ENCODE measurements at places on chromosomes 6 and 20.

DNA sequence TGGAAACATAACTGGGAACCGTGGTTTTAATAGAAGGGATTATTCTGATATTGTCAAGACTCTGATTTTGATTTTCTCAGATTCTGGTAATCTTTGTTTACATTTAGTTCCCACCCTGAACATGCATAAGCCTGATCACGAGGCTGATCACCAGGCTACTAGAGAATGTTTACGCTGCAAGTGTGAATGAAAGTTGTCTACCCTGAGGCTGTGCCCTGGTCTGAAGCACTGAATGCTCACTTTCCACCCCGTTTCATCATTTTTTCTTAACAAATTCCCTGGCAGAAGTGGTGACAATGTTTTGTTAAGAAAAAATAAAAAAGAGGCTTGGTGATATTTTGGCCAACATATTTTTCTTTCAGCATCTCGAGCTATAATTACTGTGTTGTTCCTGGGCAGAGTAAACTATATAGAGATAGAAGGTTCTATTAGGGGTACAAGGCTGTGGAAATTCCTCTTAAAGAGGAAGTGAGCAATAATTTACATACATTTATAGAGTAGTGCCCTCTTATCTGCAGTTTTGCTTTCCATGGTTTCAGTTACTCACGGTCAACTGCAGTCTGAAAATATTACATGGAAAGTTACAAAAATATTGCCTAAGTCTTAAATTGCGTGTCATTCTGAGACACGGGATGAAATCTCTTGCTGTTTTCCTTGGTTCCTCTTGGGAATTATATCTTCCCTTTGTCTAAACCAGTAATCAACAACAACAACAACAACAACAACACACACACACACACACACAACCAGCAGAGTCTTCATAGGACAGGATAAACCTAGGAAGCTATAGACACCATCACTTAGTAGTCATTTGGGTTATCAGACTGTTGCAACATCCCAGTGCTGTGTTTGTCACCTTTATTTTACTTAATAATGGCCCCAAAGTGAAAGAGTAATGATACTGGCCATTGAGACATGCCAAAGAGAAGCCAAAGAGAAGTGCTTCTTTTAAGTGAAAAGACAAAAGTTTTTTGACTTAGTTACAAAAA lies 566.6 kb upstream of the CITED2 start:
- peak; percentile 54 for DNase-seq

DNA sequence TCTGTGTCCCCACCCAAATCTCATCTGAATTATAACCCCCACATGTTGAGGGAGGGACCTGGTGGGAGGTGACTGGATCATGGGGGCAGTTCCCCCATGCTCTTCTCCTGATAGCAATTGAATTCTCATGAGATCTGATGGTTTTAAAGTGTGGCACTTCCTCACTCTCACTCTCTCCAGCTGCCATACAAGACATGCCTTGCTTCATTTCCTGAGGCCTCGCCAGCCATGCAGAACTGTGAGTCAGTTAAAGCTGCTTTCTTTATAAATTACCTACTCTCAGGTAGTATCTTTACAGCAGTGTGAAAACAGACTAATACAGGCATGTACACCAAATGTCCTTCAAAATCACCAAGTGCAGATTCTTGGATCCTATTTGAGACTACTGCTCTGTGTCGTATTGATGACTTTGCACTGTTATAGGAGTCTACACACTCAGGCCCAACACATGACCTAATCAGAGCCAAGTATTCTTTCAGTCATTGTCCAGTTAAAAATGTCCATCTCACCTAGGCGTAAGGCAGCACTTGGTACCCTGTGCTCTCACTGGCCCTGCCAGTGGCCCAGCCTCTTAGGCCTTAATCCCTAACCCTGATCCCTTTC lies 52.8 kb upstream of the UST start:
- DNase-seq = no peak

- DNase-seq = no peak
These were observed 279.6 kb downstream of the QKI start for GRCh38 chr6:163694072-163694471.

GRCh38 chr20:31699801-31700728 lies 22.6 kb downstream of the BCL2L1 start:
- no peak for DNase-seq

DNA sequence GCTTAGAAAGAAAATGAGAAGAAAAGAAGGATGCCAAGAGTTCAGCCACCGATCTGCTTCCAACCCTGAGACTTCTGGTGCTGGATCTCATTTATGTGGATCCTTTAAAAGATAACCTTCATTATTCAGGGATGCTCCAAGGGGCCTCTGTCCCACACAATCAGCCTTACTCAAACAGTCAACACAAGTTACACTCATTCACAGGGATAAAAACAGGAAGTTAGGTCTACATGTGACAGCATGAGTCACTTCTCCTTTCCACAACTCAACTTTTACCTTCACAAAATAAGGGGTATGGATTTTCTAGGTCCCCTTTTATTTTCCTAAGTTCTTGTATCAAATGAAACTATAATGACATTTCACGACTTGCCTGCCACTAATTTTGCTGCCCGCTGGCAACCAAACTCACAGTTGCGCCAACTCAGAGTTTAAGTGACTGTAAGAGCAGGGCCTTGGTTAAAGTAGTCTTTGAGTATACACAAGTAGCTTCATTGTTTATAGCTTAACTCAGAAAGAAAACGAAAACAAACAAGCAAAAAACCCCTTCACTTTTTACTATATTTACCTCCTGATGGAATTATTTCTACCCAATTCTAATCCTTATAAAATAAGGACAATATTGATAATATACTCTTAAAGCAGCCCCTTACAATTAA lies 278.8 kb upstream of the RUNX2 start:
- peak; percentile 28 for DNase-seq

DNA sequence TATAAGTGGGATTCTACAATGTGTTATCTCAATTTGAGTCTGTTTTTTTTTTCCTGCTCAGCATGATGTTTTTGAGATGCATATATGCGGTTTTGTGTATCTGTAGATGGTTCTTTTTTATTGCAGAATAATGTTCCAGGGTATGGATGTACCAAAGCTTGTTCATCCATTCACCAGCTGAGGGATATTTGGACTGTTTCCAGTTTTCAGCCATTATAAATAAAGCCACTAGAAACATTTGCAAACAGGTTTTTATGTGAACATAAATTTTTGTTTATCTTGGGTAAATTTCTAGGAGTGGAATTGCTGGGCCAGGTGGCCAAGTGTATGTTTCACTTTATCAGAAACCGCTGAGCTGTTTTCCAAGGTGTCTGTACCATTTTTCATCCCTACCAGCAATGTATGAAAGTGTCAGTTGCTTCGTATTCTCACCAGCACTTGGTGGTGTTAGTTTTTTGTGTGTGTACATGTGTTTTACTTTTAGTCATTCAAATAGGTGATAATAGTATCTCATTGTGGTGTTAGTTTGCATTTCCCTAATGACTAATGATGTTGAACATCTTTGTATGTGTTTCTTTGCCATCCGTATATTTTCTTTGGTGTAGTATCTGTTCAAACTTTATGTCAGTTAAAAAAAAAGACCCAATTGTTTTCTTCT lies 124.2 kb downstream of the CEBPB start:
- DNase-seq = no peak

GRCh38 chr20:46488451-46488850 lies 24.9 kb downstream of the ZNF334 start:
- DNase-seq = no peak

- no peak for DNase-seq
These were observed 55.4 kb downstream of the SYNJ2 start for GRCh38 chr6:158037021-158037420.

DNA sequence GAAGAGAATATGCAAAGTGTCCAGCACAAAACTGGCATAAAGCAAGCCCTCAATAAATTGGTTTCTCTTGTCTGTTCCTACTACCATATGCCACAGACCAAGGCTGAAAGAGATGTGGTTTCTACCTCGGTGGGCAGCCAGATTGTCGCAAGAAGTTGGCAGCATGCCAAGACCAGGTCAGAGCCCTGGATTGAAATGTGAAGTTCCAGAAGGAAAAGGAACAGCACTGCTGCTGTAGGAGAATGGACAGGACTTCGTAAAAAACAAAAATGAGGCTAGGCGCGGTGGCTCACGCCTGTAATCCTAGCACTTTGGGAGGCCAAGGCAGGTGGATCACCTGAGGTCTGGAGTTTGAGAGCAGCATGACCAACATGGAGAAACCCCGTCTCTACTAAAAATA lies 22.1 kb downstream of the MRPL14 start:
- no peak for DNase-seq

- no peak for DNase-seq
These were observed 3.3 kb downstream of the SPEF1 start for GRCh38 chr20:3777716-3778629.

DNA sequence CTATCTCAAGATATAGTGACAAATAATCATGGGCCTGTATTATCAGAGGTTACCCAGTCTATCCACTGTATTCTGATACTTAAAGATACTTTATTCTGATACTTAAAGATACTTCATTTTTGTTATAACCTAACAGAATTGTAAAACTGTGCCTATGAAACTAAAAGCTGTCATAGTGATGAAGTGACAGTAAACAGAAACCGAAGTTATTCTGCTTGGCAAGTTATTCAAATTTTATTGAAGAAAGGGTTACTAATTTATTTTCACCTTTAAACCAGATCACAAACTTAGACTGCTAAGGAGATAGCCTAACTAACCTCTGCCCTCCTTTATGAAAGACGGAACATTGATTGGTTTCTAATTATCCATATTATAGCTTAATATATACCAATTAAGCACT lies 604.6 kb upstream of the IMPG1 start:
- no peak for DNase-seq

DNA sequence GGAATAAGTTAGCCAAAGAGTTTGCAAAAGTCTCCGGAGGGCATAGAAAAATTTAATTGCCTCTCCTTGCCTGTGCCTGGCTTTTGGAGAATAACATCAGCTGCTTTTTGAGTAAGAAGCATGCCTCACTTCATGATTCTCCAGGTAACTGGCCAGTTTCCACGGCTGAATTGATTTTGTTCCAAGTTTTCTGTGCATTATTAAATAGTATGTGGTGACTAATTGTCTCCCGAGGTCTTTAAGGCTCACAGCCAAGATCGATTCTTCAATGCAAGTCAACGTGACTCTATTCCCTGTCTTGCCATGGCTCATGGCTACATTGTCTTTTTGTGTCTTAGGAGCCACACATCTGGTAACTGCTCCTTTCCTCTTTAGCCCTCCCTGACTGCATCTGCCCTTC lies 54.2 kb downstream of the CNR1 start:
- no peak for DNase-seq

DNA sequence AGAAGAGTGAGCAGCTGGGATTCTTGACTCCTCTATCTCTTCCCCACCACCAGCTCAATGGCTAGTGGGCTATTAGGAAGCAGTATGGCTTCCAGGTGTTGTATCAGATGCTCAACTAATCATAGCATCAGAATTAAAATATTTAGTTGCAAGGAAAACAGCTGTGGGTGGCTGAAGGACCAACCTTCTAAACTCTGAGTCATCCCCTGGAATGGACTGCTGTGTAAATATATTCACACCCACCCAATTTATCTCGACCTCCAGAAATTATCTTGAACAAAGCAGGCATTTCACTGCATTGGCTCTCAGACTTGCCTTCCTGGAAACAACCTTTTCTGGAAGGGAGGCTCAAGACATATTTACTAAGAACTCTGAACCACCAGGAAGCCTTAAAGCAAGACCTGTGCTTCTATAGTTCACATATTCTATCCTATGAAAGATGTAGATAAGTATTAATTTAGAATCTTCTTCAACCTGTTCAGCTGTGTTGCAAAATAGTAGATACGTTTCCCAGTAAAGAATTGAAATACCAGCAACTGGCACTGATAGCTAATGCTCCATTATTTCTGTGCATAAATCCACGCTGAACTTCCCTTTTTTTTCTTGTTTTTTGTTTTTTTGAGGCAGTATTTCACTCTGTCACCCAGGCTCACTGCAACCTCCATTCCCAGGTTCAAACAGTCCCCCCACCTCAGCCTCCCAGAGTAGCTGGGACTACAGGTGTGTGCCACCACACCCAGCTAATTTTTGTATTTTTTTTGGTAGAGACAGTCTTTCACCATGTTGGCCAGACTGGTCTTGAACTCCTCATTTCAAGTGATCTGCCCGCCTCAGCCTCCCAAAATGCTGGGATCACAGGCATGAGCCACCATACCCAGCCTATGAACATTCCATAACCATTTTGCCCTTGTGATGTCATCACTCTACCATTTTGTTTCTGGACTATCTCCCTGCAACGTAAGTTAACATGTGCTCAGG lies 56.9 kb upstream of the CD2AP start:
- DNase-seq = peak; percentile 45

GRCh38 chr6:53864781-53865180 lies 70.0 kb downstream of the LRRC1 start:
- DNase-seq = no peak

GRCh38 chr20:7790189-7790588 lies 150.1 kb downstream of the HAO1 start:
- DNase-seq = no peak

DNA sequence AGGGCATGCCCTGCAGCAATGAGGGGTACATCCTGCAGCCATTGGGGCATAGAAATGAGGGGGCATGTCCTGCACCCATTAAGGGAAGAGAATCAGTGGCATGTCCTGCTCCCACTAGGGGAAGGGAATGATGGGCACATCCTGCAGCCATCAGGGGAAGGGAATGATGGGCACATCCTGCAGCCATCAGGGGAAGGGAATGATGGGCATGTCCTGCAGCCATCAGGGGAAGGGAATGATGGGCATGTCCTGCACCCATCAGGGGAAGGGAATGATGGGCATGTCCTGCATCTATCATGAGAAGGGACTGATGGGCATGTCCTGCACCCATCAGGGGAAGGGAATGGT lies 49.7 kb downstream of the PSMB1 start:
- DNase-seq = no peak

DNA sequence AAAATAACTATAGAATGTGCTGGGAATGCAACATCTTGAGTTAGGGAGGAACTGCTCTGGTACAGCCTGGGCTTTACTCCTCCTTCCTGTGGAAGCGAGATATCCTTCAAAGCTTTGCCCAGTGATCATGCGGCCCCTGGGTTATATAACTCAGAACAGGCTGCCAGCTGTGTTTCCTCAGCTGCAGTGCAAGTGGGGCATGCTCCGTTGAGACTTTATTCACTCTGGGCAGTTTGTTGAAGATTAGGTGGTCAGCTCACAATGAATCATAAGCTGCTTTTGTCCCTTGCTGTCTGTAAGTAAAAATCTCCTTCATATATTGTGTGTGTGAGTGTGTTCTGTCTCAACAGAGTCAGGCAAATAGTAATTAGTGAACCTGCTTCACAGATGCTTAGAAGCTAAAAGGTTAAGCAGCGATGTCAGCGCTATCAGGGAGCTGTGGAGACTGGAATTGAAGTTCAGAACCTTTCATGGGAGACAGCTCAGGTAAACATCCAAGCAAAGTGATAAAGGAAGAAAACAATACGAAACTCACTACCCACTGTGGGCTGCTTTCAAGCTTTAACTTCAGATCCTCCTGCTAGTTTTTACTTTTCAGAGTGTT lies 688.4 kb downstream of the HTR1B start:
- DNase-seq = no peak
